ENCODE measurements at places on chromosomes 4 and X. TPM values are rescaled to one million over a fixed set of nuclear protein-coding genes. Genes with fewer than 3 reads are reported as not detected.

Gene NHS
- 0.05 TPM for total RNA-seq

GRCh38 chrX:55342533-55343501 is 78.1 kb upstream of the PAGE3 start:
- no peak for DNase-seq

- DNase-seq, result no peak
Measured at GRCh38 chr4:124065422-124065821, 647.1 kb downstream of the ANKRD50 start.

- no peak for DNase-seq
Measured at GRCh38 chr4:10035130-10035529, 13.8 kb upstream of the SLC2A9 start.

DNA sequence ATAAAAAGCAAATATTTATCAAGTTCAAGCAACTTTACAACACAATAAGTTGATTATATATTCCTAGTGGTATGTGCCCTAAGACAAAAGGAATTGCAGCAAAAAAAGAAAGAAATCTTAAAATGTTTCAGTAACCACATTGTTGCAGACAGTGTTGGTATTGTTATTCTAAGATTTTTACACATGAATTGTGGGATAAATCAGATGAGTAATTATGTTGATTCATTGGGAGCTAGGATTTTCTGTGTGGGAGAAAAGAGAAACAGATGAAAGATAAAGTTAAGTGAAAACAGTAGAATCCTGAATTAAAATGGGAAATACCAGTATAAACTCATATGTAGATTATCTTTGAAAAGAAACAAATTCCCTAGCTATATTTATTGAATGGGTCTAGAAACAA is 362.4 kb downstream of the PPP3CA start:
- no peak for DNase-seq

Data from natural killer cell (primary cell).